ENCODE measurements at places on chromosomes 2 and 18.

GRCh38 chr2:186733414-186733813, 39.6 kb downstream of the FAM171B start:
- DNase-seq, result no peak

GRCh38 chr2:69741575-69742321, at the start of gene ANXA4:
Gene ANXA4 (plus strand): TSS chr2:69742134. CDS start chr2:69781566, 39,432 bp downstream.
- peak; percentile 75 for DNase-seq

- DNase-seq, result no peak
Measured at GRCh38 chr2:193315428-193316091, 1120.8 kb upstream of the TMEFF2 start.

DNA sequence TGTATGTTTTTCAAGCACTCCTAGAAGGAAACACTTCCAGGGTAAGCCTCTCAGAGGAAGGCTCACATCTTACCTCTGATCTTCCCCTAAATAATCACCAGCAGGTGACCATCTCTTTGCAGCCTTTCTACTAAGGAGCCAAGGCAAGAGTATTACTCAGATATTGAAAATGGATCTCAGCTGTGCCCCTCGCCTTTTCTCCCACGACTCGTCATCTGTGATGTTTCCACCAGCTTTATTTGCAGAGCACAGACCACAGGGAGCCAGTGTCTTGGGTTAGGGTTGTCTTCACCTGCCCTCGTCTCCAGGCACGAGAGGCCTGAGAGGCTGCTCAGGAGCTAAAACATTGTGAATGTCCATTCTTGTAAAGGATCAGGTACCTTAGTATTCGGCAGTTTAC, 16.9 kb upstream of the SCLY start:
- peak; percentile 38 for DNase-seq

DNA sequence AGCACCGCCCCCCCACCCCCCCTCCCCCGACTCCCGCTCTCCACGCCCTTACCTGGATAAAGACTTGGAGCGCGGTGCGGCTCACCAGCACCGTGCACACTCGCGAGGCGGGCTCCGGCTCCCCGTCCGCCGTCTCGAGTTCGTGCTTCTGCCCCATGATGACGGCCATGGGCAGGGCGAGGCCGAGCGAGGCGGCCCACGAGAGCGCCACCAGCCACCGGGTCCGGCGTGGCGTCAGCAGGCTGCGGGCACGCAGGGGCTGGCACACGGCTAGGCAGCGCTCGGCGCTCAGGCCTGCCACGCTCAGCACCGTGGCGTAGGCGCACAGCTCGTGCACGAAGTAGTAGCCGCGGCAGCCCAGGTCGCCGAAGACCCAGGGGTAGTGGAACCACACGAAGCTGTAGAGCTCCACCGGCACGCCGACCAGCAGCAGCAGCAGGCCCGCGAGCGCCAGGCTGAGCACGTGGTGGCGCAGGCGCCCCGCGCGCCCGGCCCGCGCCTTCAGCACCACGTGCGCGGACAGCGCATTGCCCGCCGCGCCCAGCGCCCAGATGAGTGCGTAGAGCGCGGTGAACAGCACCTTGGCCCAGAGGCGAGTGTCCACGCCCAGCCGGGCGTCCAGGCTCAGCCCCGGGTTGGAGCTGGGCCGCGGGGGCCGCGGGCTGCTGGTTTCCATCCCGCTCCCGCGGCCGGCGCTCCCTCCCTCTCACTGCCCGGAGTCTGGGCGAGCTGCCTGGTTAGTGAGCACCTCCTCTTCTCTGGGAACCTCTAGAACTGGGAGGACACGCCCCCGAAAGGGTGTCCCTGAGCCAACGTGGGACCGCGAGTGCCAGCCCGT, at the start of gene NTSR2:
TSS of gene NTSR2 (minus strand) at position 742 of the 838 bp plus-strand sequence. CDS start at position 676, 66 bp downstream.
- DNase-seq, result peak; percentile 33

- DNase-seq, result no peak
Measured at GRCh38 chr2:163665817-163666216, 70.0 kb downstream of the FIGN start.

DNA sequence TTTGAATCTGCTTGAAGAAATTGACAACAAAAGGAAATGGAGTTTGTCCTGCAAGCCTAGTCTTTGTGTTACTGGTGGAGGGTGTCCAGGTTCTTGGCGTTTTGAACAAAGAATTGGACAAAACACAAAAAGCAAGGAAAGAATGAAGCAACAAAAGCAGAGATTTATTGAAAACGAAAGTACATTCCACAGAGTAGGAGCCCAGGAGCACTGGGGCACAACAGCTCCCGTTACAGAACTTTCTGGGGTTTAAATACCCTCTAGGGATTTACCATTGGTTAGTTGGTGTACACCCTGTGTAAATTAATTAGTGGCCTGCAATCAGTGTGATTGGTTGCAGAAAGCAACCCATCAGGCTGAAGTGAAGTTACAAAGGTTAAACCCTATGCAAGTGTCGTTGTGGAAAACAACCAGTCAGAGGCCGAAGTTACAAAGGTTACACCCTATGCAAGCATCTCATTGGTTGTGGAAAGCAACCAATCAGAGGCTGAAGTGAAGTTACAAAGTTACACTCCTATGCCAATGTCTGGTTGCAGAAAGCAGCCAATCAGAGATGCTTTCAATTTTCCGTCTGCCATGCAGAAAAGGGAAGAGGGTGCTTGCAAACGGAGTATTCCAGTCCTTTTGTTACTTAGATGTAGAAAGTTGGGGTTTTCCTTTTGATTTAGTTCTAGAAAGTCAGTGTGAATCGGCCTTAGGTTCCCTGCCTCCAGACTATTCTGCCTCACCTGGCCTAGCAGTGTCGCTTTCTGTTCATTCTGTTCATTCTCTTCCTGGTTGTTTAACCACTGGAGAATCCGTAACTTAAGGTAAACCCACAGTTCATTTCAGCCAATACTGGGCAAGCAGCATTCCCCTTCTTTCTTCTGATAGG, 47.6 kb upstream of the PTH2R start:
- no peak for DNase-seq

DNA sequence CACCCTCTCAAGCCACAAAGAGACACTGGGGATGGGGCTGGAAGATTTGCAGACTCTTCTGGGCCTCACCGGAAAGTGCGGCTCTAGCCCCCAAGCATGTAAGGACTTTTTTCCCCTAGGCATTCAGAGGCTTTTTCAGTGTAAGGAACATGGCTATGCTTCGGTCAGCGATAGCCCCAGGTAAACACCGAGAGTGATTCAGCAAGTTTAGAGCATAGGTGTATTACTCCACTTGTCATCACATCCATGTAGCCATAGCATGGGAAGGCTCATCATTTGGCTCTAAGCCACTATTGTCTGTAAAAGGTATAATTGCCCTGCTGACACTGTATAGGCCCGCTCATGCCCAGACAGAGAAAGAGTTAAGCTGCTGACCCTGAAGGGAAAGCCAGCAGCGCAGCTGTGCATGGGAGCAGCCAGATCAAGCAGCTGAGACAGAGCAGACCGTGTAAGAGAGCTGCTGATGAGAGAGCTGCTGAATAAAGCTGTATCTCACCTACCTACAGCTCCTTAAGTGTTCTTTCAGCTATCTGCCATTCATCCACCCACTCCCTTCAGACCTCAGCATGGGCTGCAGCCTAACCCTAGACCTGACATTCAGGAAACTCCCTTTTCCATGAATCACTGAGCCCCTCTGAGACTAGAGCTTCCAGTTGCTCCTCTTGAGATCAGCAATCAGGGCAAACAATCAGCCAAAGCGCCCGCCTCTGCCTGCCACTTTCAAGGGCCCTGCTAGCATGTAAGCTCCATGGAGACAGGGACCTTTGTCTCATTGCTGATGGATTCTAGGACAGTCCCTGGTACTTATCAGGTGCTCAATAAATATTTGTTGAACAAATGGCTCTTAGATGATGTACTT, 25.5 kb downstream of the LGALSL start:
- DNase-seq, result peak; percentile 24

DNA sequence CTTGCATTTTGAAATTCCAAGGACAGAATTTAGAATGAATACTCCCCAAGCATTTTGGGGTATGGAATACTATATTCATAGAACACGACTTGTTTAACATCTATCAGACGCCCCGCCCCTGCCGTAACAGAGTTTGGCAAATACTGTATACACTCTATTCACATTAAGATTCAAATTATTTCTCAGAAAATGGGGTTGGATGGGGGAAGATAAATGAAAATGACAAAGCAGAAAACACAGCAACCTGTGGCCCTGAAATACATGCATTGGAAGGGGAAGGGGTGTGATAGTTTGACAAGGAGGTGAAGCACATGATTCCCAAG, 634.6 kb upstream of the SLC39A10 start:
- no peak for DNase-seq

DNA sequence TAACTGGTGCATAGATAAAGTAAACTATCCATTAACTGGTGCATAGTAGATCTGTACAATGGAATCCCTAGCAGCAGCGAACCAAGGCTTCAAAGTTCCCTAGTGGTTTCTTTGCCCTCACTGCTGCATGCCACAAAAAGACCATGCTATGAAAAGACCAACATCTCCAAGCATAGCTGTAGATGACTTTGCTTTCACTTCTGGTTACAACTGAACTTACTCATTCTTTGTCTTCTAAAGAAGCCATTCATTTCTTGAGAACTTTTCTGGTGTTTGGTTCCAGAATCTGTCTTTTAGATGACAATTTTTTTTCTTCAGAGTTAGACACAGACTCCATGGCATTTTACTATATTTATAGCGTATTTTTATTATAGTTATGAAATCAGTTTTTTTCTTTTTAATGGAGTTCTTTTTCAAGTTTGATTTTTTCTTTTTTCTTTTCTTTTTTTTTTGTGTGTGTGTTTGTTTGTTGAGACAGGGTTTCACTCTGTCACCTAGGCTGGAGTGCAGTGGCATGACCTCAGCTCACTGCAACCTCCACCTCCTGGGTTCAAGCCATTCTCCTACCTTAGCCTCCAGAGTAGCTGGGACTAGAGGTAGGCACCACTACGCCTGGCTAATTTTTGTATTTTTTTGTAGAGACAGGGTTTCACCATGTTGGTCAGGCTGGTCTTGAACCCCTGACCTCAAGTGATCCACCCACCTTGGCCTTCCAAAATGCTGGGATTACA, 63.6 kb downstream of the SLC35F5 start:
- peak; percentile 18 for DNase-seq

GRCh38 chr18:61833387-61833786, 59.4 kb downstream of the RNF152 start:
- peak; percentile 27 for DNase-seq

DNA sequence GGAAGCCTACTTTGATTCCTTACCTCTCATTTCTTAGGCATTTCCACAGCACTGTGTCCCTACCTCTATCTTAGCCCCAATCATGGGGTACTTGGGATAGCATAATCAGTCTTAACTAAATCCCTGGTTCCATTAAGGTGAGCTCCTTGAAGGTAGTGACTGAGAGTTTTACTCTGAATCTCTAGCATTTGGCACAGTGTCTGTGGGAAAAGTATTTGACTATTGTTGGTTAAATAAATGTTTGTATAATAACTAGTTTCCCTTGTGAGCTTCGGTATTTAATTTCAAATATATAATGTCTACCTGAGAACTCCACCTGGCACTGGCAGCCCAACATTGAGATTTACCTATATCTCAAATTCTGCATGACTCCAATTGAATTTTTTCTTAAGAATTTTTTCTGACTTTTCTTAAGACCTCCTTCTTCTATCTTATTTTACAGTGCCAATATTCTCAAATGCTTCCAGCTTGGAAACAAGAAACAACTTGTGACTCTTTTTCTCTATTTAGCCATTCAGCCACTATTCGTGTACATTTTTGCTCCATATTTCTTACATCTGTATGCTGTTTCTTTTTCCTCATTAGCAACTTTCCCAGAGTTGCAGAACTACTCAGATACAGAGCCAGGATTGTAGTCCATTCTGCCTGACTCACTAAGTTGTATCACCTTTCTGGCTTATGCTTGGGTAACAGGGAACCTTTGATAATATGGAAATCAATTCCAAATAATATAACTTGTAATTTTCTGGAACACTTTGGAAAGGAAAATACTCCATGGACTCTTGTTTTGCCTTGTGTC, 214.0 kb upstream of the NT5C1B start:
- no peak for DNase-seq

GRCh38 chr18:66495844-66496243, 108.0 kb downstream of the CDH19 start:
- DNase-seq, result peak; percentile 57

DNA sequence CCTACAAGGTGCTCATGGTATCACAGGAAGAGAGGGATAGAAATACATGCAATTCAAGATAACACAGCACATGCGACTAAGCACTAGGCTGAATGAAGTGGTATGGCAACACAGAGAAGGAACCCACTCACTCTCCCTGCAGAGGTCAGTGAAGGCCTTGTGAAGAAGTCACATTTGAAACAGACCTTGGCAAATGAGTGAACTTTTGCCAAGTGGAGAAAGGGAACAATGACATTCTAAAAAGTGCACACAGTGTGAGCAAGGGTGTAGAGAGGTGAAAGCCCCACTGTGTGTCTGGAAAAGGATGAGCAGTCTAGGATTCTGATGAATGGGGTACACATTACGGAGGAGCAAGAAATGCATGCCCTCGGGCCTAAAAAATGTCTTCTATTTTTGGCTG, 23.3 kb downstream of the KLF7 start:
- DNase-seq, result no peak

- no peak for DNase-seq
Measured at GRCh38 chr2:12244070-12244469, 472.7 kb upstream of the TRIB2 start.

- no peak for DNase-seq
Measured at GRCh38 chr2:183495589-183496267, 371.5 kb downstream of the NUP35 start.

- no peak for DNase-seq
Measured at GRCh38 chr2:237529452-237530402, 36.6 kb upstream of the PRLH start.

DNA sequence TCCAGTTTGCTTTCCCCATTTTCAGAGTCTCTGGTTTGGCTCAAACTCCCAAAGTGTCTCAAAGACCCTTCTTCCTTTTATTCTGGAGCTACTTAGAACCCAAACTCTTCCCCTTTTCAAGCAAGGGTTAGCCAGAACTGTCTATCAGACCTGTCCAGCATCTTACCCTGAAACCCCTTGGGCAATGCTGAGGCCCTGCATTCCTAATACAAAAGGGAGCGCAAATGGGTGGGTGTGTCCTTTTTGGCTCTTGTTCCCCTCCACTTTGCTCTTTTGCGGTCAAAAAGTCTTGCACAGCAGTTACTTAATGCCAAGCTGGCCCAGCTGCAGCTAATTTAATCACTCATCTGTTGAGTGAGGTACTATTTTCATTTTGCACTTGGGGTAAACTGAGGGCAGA, 231.2 kb upstream of the FOSL2 start:
- DNase-seq, result peak; percentile 96

DNA sequence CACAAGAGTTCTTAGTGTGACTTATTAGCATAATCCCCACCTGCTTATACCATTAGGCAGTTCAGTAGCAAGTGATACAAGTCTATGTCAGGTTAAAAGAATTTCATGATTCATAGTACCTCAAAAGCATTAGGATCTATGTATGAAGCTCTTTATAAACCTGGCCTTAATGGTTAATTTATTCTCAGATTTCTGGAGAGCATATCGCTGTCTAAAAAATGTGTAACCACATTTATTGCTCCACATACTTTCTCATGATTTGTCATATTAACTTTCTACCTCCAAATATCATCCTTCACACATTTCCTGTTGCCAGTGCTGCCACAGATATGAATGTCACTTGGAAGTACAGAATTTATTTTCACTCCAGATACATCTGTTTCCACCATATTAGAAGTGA, 332.8 kb upstream of the MAP2 start:
- no peak for DNase-seq

- peak; percentile 83 for DNase-seq
Measured at GRCh38 chr2:237227592-237228280, 142.0 kb downstream of the COPS8 start.

Data from myocyte (in vitro differentiated cells).